Forelimb muscle (tissue), 1 donor: ENCODE measurements at places on chromosomes 7 and 10. TPM values are rescaled to one million over a fixed set of nuclear protein-coding genes. Genes with fewer than 3 reads are reported as not detected.

DNA sequence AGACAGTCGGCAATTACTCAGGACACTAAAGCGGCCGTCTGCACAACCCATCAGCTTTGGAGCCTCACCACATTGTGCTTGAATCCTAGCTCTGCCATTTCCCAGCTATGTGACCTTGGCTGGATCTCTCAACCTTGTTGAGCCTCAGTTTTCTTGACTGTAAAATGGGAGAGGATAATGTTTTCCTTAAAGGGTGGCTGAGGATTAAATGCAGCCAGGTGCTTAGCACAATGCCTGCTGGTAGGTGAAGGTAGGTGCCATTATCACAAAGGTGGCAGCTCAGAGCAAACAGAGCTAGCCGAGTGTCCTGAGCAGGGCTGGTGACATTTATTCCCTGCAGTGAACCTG lies 508.5 kb upstream of the ZMIZ1 start:
- no peak for DNase-seq

GRCh38 chr10:20132816-20133215 lies 316.6 kb downstream of the PLXDC2 start:
- no peak for DNase-seq

- DNase-seq, result no peak
Observed at GRCh38 chr7:91198371-91198770, 65.9 kb upstream of the FZD1 start.

DNA sequence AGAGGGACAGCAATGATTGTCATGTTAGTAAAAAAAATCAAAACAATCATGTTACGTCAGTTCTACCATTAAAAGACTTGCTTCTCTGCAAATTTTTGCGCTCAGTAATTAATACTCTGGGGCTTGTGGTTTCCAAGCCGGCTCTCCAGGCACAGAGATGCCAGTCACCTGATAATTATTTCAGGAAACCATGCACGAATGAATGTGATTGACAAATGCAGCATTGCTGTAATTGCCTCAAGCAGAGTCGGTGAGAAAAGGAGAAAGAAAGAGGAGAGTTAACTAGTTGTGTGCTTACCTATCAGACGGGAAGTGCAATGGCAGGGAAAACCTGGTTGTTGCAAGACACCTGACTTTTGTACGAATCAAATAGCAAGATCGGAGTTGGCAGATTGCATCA lies 609.8 kb upstream of the MKI67 start:
- DNase-seq, result no peak

PRKG1 gene
- 38.2 TPM for polyA plus RNA-seq

PLXNA4 gene
- polyA plus RNA-seq, result 4.9 TPM

ERVW-1 gene
- polyA plus RNA-seq, result 1.4 TPM

DNA sequence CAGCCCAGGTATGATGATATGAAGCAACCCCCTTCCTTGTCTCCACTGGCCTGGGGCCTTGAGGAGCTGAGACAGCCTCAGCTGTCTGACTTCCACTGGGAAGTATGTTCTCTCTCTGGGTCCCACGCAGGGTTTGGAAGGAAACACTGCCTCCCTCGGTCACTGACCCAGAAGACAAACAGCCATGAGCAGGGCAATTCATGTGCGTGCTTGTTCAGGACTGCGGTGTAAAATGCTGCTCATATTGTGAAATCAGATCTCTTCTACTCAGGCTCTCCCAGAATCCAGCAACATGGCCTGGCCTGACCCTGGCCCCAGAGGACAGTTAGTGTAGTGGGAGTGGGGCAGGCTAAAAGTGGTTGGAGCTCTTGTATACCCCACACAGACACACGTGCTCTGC lies 2.8 kb downstream of the CLCN1 start:
- DNase-seq, result no peak

BLNK gene
- polyA plus RNA-seq, result 1.8 TPM

EPDR1 gene
- polyA plus RNA-seq, result 109 TPM

DNA sequence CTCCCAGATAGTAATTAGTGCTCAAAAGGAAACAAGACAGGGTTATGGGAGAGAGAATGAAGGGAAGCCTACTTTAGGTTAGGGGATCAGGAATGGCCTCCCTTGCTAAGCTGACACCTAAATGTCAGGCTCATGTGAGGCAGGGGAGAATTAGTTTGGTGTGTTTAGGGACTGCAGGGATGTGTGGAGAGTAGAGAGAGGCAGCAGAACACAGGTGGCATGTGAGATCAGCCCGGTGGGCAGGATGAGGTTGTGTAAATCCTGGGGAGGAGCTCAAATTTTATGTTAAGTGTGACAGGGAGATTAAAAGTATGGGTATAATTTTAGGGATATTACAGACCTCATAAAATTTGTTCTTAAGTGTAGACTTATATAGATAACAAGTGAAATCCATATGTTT lies 56.2 kb upstream of the ZNF438 start:
- DNase-seq, result no peak

FXYD4 gene
- polyA plus RNA-seq, result 1.1 TPM

- DNase-seq, result no peak
Observed at GRCh38 chr10:97372233-97372875, 28.8 kb downstream of the RRP12 start.

DNA sequence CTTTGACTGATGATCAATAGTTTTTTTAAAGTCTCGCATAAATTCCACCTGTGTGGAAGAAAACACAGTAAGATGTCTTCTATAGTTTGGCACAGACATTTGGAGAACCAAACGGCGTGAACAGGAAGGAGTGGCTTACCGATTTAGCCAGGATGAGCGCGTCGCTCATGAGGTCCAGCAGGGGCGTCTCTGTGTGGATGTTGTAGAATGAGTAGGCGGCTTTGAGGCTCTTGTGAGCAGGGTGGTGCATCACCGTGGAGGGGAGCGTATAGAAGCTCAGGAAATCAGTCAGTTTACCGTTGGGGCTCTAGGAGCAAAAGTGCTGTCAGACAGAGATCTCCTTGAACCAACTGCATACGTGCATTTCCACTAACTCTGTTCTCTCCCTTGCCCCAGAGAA lies 15.5 kb downstream of the RPP38 start:
- DNase-seq, result no peak

GRCh38 chr7:2934211-2934731 lies 90.2 kb upstream of the GNA12 start:
- no peak for DNase-seq

DNA sequence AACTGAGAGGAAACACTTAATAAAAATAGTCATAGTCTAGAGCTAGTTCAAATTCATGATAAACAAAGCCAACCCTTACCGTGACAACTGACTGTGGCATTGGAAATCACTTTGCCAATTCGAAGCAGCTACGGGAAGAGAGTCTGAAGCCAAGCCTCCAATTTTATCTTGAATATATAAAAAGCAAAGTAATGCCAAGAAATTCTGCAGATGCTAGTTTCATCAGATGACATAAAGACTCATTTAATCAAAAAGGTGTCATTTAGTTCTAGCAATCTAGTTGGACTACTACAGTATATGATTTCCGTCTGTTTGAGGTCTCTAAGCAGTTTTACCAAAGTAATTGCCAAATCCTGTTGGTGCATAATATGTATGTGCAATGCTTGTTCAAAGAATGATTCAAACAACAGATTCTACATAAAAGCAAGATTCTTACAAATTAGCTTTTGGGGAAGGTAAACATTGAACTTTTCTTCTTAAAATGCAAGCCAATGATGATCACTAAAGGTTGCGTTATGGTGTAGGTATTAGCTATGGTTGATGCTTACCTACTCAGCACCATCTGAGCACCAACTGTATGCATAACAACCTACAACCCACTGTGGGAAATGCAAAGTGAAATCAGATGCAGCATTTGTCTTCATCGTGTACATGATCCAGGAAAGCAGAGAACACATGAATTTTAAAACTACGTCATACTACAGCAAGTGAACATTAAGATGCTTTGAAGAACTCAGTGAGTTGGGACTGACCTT lies 2.8 kb downstream of the FAM171A1 start:
- DNase-seq, result no peak

- no peak for DNase-seq
Observed at GRCh38 chr10:974785-975074, 13.5 kb upstream of the GTPBP4 start.

DNA sequence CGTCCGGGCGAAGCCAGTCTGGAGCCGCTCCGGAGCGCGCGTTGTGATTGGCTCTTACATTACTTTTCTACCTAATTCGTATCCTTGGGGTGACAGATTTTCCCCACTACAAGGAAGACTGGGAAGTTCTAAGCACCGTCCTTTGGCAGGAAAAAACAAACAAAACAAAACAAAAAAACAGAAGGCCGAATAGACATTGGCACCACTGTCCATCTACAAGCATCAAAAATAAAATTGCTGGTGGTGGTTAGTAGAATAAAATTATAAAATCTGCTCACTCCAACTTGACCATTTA lies 651 bp upstream of the SKAP2 start:
- DNase-seq, result no peak

PLEKHS1 gene
- 0.05 TPM for polyA plus RNA-seq
